ENCODE measurements at places on chromosomes 1 and 21.

DNA sequence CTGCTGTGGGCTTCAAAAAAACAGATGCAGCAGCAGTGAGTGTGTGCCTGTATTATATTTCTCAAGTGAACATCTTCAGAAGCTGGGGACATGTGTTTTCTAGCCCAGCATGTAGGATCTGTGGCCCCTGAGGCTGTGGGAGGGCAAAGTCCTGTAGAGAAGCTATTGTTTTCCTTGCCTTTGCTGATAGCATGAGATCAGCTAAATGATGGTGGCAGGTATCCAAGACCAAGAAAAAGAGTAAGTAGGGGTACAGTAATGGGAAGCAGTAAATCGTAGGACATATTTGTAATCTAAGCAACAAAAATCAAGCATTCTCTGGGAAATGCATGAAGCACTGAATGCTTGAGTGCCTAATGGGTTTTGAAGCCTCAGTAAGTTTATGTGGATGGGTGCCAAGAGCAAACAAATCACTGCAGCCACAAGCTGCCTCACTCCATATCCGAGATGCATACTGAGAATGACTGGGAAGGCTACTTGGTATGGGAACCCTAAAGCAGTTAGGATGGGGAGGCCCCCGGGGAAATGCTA is 98.3 kb downstream of the CD58 start:
- no peak for DNase-seq

DNA sequence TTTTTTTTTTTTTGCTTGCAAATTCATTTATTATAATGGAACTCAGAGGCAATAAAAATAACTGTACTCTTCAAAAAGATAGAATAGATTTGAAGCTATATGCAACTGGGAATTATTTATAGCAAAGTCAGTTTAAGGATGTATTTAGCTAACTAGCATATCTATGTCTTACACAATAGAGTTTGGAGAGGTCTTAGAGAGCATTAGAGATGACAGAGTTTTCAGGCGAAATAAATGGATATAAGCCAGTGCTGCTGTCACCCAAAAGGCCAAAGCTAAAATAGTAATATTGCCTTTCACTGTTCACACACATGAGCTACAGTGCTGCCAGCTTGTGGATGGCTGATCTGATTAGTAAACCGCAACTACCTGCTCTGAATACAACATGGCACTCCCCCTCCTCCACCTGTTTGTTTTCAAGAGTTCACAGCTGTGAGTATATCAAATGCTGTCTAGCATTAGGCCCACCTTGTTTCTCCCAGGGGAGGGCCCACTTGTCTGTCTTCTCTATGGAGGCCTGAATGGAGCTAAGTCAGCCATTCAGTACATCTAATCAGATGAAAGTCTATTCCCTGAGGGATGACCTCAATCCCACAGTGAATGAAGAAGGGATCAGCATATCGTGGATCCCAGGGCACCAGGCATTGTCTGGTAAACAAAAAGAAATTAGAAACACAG is 25.2 kb upstream of the SSX2IP start:
- DNase-seq, result no peak

DNA sequence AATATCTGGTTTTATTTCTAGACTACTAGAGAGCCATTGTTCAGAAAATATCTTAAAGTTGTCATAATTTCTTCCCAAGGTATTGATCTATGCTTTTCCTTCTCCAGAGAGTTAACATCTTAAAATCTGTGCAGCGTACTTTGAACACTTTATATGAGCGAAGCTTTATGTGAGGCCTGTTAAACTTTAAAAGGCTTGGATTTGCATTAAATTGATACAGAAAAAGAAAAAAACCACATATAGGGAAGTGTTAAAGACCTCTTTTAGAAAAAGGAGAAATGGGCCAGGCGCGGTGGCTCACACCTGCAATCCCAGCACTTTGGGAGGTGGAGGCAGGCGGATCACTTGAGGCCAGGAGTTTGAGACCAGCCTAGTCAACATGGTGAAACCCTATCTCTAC is 59.2 kb upstream of the MORC3 start:
- DNase-seq, result no peak

GRCh38 chr21:25188677-25189079 is 418.6 kb downstream of the MRPL39 start:
- no peak for DNase-seq

DNA sequence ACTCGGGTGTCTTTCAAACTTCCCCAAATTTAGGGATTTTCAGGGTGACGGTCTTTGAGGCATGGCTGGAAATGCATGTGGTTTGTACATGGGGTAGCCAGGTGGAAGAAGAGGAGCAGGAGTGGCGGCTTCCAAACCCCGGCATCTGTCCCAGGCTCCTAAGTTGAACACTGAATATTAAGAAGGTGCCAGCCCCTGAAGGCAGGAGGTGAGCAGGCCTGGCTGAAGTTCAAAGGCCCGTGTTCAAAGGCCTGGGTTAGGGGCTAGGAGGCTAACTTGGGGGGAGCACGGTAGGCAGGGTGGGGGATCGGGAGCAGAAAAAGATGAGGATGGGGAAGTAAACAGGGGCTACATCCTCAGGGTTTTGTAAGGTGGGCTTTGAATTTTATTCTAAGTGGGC is 42.8 kb downstream of the ELK4 start:
- no peak for DNase-seq

DNA sequence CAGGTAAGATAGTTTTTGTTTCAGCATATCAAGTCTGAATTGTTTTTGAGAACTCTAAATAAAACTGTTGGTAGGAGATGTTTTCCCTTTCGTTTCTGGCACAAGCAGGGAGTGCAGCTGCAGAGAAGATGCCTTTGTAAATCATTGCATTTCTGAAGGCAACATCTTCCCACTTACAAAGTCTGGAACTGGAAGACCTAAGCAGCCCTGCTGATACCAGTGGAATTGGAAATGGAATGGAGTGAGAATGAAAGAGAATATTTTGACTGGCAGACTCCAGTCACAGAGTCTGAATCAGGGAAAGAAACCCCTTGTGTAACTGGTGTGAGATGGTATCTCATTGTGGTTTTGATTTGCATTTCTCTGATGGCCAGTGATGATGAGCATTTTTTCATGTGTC is 815.6 kb downstream of the LTN1 start:
- DNase-seq, result no peak
